ENCODE measurements at places on chromosomes 4 and X.

- DNase-seq: no peak
Observed at GRCh38 chrX:5807181-5807580, 421.5 kb downstream of the NLGN4X start.

DNA sequence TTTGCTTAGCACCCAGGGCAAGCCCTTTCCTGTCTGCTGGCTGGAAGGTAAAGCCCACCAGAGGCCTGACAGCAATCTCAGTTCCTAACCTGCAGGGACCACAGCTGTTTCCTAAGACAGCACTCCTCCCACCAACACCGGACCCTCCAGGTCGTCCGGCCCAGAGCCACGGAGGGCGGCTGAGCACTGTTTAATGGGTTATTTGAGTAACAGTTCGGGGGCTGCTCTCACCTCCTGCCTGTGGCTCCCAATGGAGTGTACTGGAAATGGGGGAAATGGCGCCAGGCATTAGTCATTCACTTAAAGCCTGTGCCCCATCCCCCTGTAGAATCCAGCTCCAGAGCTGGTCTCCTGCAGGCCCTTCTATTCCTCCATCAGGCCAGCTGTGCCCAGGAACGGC is 81.6 kb upstream of the ADRA2C start:
- DNase-seq: no peak

DNA sequence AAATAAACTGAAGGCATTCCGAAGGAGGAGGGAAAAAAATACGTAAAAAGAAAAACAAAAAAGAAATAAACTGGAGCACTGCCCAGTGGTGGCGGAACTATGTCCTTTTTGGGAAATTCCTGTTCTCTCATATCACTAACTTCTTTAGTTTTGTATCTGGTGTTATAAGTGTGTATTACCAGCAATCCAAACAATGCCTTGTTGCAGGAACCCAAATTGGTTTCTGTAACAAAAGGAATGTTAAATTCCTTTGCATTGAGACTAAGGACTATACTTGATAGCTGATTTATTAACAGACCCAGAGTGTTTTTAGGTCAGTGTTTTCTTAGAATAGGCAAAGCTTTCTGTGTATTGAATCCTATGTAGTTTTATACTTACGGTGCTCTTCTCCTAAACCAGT is 6.6 kb downstream of the CCNG2 start:
- DNase-seq: no peak

GRCh38 chr4:82367438-82368097 is 6.2 kb downstream of the HNRNPD start:
- no peak for DNase-seq

- no peak for DNase-seq
Observed at GRCh38 chr4:111475001-111475400, 670.3 kb upstream of the FAM241A start.

GRCh38 chr4:37868238-37868637 is 22.6 kb upstream of the TBC1D1 start:
- no peak for DNase-seq

DNA sequence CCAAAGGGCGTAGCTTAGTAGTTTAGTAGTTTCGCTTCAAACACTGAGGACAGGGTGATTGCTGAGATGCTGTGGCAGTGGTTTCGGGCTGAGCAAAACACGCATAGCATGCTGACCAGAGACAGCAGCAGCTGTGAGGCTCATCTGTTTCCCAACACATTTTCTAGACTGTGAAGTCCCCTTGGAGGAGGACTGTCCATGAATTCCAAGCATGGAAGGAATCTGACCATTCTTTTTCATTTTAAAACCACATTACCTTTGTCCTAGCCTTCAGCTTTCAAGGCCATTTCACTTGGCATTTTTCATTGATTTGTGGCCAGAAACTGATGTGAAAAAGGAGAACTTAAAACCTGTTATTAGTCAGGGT is 240.9 kb downstream of the PALLD start:
- no peak for DNase-seq

- DNase-seq: no peak
Observed at GRCh38 chr4:7660176-7661039, 225.7 kb upstream of the PSAPL1 start.

DNA sequence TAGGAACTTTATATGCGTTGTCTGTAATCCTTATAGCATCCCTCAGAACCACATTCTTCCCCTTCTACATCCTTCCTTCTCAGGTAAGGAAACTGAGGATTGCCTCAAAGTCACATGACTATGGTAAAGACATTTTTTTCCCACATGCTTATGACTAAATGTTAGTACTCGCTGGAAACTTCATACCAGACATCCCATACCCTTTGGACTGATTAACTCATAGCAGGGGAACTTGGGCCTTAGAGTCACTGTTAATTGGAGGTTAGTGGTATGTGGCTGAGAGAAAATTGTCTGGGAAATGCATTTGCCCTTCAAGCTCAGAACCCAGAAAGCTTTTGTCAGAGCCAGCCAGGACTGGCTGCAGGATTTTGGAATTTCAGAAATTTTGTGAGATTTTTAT is 155.0 kb downstream of the RELL1 start:
- no peak for DNase-seq

DNA sequence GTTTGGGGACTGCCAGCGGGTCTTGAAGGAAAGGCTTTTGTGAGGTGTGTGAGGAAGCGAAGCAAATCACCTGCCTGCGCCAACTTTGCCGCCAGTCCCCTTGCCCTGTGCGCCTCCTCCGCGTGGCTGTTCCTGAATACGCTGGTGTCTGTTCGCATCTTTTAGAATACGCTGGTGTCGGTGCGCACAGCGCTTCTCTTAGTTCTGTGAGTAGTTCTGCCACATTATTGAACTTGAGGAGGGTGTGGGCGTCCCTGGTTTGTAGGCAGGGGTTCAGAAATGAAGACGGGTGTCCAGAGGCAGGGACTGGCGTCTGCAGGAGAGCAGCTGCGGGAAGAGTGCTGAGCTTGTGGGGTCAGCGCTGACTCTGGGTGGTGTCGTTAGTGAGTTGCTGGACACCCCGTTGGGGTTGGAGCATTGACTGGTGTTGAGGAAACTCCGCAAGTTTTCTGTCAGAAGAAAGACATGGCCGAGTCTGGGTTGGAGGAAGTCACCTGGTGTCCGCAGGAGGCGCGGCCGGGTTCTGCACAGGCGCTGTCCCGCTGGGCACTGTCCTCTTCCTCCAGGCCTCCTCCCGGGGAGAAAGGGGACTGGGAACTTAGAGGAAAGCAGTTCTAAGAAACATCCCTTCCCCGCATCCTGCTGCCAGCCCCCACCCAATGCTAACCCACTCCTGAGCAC is 930 bp downstream of the ZNF718 start:
- DNase-seq: peak; percentile 36

GRCh38 chr4:100935090-100935489 is 412.2 kb downstream of the PPP3CA start:
- DNase-seq: no peak

- DNase-seq: no peak
Observed at GRCh38 chr4:159552979-159553768, 450.3 kb downstream of the RAPGEF2 start.

GRCh38 chr4:147801820-147802219 is 69.9 kb downstream of the ARHGAP10 start:
- no peak for DNase-seq

DNA sequence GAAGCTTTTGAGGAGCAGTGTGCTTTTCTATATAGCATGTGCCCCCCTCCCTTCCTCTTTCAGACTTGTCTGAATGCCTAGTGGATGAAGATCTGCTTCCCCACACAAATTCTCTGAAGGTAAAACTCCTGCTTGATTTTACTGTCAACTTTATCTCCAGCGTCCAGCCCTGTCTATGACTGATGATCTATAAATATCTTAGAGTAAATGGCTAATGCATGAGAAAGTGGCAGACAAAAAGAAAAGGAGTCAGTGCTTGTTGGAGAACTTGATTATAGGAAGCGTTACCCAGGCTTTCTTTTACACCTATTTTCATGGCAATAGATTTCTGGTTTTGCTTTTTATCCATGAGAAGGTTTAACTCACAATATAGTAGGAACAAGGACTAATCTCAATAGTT is 168.3 kb upstream of the HS3ST1 start:
- DNase-seq: no peak

GRCh38 chr4:56613101-56613862 is 67.8 kb downstream of the HOPX start:
- DNase-seq: no peak

GRCh38 chrX:125202591-125203248 is 117.0 kb upstream of the TEX13C start:
- no peak for DNase-seq

DNA sequence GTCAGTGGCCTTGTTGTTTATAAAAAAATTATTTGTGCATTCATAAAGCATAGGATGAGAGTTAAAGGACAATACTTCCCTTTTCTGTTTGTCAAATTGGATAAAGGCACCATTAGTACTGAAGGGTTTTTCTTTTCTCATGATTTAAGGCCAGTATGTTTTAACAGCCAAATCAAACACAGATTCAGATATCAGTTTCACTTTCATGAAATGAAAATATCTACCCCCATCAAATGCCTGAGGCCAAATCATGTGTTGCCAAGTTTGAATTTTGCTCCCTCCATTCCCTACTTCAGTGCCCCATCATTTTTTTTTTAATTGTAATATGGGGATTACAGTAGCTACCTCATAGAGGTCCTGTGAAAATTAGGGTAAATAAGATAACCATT is 745.9 kb downstream of the RPA4 start:
- peak; percentile 41 for DNase-seq

GRCh38 chrX:47585273-47585672 is 3.0 kb downstream of the TIMP1 start:
- DNase-seq: no peak

DNA sequence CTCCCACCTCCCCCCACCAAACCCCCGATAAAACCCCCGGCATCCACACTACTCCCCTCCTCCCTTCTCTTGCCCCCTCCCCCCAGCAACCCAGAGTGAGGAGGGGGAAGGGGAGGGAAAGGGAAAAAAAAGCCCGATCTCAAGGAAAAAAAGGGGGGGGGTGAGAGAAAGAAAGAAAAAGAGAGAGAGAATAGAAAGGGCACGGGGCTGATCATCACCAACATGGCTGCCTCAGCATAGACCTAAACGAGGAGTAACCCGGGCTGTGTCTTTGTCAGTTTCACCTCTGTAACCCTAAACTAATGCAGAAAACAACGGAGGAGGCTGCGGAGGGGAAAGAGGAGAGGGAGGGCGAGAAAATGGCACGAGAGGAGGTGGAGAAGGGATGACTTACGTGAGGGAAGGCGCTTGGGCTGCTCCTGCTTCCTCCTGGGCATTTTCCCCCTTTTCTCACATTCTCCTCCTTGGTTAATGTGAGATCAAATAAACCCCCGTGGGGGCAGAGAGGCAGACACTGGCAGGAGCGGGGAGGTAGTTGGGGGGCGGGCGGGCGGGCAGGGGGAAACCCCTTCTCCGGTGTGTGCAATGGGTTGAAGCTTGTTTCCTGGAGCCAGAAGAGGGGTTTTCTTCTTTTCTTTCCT is 532 bp downstream of the ZNF827 start:
- peak; percentile 56 for DNase-seq

DNA sequence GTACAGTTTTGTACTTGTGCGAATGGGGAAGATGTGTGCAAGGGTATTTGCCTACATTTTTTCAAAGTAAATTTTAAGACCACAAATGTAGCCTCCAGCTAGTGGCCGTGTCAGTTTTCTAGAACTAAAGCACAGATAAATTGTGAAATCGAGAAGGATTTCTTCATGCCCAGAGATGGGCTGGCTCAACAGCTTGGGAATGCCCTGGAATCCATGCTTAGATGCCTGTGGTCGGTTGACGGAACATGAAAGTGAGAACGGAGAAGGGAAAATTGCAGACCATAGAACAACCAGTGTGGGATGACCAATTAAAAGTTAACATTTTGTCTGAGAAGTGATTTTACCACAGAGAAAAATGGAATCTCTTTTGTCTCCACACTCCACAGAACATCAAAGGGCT is 73.2 kb upstream of the VCX2 start:
- DNase-seq: no peak
